ENCODE measurements at places on chromosomes 6 and 20.

DNA sequence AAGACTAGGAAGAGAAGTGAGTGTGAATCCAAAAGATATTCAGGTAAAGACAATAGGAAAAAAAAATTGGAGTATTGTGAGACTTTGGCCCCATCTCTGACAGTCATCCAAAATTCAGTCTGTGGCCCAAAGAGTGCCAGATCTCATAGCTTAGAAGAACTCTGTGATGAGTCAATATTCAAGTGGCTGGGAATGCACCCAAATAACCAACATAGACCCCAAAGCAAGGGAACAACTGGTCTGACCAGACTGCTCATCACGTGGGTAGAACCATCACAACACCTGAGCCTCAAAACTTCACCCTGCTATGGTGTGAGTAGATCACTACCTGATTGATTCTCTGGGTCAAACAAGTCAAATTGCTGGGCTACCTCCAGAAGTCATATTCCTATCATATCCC lies 51.1 kb upstream of the TRDN start:
- DNase-seq, result no peak

- DNase-seq, result no peak
These were observed 6.0 kb upstream of the PTCHD4 start for GRCh38 chr6:48116699-48117645.

- no peak for DNase-seq
These were observed 797 bp downstream of the PBX2 start for GRCh38 chr6:32189069-32189741.

DNA sequence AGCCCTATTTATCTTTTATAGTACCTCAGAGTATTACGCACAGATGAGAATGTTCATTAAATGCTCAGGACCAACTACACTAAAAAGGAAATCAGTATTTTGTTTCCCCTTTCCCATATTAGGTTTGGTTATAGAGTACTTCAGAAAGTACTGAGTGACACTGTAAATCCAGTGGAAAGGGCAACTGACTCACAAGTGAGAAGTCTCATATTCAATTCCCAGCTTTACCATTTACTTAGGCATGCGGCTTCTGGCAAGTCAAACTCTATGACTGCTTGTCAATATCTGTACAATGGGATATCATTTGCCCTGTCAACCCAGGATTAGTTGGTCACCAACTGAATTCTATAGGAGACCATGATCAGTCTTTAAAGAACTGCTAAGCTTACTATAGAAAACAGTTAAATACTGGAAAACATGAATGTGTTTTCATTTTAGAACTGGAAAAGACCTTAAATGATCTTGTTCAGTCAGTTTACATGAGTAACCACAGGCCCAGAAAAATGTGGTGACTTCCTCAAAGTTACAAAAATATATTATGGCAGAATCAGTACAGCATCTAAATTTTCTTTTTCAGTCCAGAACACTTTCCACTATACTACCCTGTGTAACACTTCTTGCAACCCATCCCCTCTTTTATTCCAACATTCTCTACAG lies 3.6 kb downstream of the MAP3K7 start:
- no peak for DNase-seq

GRCh38 chr20:542777-543368 lies 717 bp downstream of the CSNK2A1 start:
- no peak for DNase-seq

DNA sequence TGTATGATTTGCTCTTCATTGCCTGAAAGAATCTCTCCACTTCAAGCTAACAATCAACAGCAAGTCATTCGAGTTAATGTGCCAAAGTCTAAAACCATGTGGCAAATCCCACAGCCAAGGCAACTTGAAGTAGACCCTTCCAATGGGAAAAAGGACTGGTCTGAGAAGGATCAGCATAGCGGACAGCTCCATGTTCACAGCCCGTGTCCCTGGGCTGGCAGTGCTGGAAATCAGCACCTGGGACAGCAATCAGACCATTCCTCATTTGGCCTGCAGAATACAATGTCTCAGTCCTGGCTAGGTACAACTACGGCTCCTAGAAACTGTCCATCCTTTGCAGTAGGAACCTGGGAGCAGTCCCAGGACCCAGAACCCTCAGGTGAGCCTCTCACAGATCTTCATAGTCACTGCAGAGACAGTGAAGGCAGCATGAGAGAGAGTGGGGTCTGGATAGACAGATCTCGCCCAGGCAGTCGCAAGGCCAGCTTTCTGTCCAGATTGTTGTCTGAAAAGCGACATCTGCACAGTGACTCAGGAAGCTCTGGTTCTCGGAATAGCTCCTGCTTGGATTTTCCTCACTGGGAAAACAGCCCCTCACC lies 1.1 kb downstream of the GJA10 start:
- DNase-seq, result no peak

DNA sequence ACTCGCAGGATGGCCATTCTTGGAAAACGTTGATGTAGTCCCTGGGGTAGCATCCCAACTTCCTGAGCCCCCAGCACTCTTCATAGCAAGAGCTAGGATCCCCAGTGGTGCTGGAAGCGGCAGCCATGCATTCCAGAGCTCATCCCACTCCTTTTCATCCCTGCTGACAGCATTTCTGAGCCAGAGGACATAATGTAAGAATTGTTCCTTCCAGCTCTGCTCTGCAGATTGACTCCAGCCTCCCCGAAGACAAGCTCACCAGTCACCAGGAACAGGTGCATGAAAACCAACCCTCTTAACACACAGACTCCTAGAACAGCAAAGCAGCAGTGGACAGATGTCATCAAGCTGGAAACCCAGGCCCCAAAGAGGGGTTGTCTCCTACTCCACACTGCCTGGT lies 3.8 kb downstream of the SLC13A3 start:
- no peak for DNase-seq

GRCh38 chr6:149888093-149888492 lies 9.8 kb downstream of the RAET1E start:
- no peak for DNase-seq

GRCh38 chr6:98928688-98929087 lies 19.1 kb downstream of the FBXL4 start:
- no peak for DNase-seq

GRCh38 chr20:50421356-50422340 lies 88.5 kb upstream of the PTPN1 start:
- DNase-seq, result no peak

GRCh38 chr6:17101422-17102257 lies at the start of gene STMND1:
Gene STMND1 (plus strand): TSS chr6:17102050. CDS start chr6:17102258, 208 bp downstream.
- DNase-seq, result no peak
